Esophagus squamous epithelium (tissue), 5 donors: ENCODE measurements at places on chromosomes 4 and X.

- DNase-seq = no peak
Observed at GRCh38 chrX:12997906-12998687, 23.2 kb downstream of the TMSB4X start.

- no peak for DNase-seq
Observed at GRCh38 chr4:128812442-128813235, 3.1 kb downstream of the JADE1 start.

GRCh38 chr4:176814770-176815169, 22.0 kb upstream of the VEGFC start:
- DNase-seq = no peak

- no peak for DNase-seq
Observed at GRCh38 chr4:86122404-86122803, 237.4 kb downstream of the MAPK10 start.

GRCh38 chr4:103443324-103443723, 245.2 kb upstream of the CENPE start:
- DNase-seq = no peak

GRCh38 chrX:110403441-110404238, 45.0 kb downstream of the RTL9 start:
- no peak for DNase-seq

DNA sequence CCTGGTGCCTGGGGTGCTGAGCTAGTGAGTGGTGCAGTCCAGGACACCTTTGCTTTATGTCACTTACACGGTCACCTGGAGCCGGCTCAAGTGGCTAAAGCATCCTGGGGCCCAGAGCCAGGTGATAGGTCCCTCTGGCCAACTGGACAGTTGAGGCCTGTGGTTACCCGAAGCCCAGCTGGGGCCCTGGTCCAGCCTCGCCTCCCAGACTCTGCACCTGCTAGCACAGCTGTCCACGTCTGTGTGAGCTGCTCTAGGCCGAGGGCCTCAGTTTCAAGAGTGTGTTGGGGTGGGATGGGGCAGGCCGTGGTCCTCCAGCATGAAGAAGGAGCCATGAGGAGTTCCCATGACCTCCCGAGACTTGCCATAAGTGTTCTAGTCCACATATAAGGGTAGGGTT, 7.7 kb upstream of the ADD1 start:
- no peak for DNase-seq

GRCh38 chrX:131816551-131817136, 206.5 kb upstream of the STK26 start:
- DNase-seq = peak; percentile 14

DNA sequence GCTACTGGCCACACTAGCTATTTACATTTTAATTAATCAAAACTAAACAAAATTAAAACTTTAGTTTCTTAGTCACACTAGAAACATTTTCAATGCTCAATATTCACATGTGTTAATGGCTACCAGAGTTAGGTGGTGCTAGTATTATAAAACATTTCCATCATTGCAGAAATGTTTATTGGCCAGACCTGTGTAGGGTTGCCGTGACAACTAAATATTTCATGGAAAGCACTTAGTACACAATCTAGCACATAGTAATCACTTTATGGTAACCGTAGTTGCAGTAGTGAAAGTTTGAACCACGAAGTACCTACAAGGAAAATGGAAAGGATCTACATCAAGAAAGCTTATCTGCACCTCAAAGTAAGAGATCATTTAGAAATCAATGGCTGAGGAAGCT, 95.9 kb downstream of the HS6ST2 start:
- no peak for DNase-seq

DNA sequence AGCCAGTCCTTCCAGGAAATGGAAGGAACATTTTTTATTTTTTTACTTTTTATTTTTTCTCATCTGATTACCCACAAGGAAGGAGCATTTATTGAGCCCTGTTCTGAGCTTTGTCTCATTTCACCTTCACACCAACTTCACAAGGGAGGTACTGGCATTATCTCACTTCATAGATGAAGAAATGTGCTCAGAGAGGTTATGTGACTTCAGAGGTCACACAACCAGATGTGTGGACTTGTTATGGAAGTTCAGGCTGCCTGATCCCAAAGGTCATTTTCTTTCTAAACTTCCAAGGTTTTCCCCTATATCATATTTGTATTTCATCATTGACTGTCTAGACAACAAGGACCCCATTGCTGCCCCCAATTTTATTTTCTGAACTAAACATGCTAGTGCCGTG, 160.3 kb downstream of the DCLK2 start:
- no peak for DNase-seq

DNA sequence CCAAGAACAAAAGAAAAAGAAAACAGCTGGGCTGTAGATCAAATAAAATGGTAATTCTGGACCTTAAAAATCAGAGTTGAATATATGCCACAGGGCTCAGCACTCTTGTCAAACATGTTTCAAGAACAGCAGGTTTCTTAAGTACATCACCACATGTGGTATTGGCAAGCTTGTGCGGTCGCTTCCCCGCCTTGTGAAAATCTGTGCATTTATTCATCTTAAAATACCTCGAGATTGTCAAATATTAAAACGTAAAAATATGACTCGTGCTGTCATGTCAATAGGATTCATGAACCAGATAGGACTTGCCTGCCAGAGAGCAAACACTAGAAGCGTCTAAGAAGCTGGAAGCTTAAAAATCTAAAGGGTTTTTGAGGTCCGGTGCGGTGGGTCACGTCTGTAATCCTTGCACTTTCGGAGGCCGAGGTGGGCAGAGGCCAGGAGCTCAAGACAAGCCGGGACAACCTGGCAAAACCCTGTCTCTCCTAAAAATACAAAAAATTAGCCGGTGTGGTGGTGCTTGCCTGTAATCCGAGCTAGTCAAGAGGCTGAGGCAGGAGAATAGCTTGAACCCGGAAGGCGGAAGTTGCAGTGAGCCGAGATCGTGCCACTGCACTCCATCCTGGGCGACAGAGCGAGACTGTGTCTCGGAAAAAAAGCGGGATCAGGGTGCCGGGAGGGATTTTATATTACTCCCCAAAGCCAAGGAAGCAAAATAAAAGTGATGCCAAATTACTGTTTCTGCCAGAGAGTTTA, 40.2 kb upstream of the TMEM154 start:
- no peak for DNase-seq

- no peak for DNase-seq
Observed at GRCh38 chr4:182644683-182645050, 272.5 kb downstream of the DCTD start.

DNA sequence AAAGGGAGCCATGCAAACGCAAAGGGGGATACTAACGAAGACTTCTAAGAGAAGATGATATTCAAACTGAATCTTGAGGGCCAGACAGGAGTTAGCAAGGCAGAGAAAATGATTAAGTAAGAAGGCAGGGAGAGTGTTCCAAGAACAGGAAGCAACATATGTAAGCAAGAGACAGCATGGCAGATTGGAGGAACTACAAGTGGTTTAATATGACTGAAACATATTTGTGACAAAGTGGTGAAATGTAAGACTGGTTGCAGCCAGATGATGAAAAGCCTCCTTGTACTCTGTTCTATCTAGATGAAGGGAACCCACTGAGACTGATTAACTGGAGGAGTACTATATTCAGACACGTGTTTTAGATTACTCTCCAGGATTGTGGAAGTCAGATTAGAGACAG, 116.6 kb upstream of the DIAPH2 start:
- DNase-seq = no peak

DNA sequence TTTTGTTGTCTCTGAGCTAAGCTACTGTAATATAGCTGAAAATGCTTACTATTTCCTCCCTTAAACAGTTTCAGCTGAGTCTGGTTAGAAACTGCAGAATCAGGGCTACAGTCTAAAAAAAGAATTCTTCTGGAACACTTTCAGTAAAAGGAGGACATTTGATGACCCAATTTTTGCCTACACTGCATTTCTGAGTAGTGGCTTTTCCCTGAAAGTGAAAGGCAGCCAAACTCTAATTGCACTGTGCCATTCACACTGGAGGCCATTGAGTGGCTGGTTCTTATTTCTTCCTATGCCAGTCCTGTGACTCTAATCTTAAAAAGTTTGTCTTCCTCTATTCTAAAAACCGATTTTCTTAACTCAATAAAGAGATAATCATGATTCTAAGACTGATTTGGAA, 526.0 kb downstream of the CFAP47 start:
- DNase-seq = no peak

DNA sequence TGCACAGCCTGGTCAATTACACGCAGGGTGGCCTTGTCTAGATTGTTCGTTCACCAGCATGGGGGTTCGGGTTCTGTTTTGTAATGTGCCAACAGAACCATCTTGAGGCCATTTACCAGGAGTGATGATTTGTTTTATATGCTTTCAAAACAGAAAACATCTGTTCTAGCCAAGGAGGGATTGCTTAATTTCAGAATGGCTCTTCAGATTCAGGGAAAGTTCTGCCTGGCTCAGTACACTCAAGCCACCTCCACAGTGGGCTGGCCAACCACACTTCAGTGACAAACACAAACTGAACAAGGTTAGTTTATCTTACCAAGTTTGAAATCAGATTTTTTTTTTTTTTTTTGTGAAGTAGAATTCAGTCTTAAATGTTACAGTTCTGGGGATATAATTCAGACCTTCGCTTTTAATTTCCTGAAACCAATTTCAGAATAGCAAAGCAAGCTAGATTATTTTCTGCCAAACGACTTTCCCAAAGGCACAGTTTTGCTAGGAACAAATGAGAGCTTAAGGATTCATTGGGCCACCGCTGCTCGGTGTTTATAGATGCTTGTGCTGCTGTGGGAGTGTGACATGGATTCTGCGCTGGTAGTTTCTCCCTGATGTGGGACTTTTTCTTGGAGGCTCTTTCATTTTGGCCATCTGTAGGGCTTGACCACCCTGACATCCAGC, 23.4 kb downstream of the SMS start:
- DNase-seq = no peak

DNA sequence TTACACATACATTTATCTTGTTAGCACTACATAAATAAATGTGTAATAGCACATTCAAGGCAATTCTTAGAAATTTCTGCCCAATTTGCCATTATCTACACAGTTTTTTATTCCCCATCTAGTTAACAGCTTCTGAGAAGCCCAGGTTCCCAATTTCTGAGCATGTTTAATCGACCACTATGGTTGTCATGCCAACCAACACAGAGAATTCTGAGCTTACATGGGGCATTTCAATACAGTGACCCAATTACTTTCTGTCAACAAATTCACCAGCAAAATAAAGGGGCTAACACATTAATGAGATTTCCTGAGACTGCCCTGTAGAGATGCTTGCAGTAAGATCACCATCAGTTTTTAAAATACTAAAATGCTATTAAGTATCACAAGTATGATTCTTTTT, 22.0 kb downstream of the GPM6A start:
- DNase-seq = no peak

DNA sequence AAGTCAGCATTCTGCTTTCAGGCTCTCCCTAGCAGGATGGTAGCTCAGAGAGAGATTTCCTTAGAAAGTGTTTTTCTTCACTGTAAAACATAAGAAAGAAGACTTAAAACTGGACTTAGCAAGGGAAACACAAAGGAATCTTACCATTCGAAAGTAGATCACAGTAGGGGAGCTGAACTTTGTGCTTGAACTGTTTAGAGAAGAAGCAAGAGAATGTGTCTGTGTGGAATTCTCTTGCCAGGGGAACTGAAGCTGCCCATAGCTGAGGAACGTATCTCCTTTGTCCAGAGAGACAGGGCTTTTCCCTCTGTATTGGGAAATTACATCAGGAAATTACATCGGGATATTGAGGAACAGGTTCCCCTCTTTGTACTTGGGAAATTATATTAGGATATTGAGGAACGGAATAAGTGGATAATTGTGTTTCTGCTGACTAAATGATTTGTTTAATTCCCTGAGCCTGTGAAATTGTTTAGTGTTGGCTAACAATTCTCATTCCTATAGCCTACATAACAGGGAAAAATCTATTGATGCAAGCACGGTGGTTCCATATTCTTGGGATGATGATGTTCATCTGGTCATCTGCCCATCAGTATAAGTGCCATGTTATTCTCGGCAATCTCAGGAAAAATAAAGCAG, 21.2 kb downstream of the SRD5A3 start:
- no peak for DNase-seq

DNA sequence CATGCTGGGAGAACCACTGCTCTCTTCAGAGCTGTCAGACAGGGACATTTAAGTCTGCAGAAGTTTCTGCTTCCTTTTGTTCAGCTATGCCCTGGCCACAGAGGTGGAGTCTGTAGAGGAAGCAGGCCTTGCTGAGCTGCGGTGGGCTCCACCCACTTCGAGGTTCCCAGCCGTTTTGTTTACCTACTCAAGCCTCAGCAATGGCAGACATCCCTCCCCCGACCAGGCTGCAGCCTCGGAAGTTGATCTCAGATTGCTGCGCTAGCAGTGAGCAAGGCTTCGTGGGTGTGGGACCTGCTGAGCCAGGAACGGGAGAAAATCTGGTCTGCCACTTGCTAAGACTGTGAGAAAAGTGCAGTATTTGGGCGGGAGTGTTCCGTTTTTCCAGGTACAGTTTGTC, 118.9 kb downstream of the SLC10A6 start:
- no peak for DNase-seq

DNA sequence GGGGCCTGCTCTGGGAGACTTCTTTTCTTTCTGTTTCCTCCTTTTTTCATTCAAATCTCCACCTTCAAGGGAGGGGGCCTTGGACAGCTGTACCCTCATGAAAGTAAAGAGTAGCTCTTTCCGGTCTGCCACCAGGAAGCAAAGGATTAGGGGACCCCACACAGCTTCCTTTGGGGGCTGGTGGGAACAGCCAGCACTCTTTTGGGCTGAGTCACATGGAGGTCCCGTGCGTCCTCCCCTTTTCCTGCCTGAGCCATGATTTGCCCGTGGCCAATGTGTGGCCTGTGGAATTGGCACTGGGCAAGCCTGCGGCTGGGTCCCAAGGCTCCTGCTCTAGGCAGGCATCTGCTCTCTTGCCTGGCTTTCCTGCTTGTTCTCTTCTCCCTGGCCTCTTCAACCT, 65.5 kb downstream of the FHDC1 start:
- no peak for DNase-seq

DNA sequence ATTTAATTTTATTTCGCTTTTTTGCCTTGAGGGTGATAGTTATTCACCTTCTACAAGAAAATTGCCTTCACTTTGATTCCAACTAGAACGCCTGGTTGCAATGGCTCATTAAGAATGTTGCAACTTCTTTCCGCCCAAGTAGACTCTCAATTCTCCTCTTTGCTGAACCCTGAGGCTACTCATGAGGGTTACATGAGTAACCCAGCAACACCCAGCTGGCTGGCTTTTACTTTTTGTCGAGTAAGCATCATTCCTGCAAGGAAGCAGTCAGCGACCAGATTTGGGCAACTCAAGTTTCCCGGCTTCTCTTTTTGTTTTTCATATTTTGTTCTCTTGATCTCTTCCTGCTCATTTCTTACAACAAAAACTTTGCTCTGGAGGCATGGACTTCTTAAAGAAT, 495.4 kb downstream of the PACRGL start:
- DNase-seq = no peak

DNA sequence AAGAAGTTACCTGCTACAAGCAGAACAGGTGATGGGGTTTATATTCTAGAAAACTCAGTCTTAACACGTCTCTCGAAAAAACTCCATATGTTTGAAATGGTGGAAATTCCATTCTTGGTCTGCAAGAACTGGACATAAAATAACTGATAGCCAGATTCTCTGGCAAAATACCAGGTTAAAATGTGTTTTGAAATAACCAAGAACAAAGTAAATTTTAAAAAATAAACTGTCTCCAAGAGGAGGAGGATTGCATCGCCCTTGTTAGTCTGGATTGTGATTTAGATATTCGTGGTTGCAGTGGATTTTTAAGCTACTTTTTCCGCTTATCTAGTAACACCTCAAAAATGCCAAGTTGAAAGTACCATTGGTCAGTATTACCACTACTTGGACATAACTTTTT, 40.8 kb downstream of the CENPU start:
- no peak for DNase-seq

- no peak for DNase-seq
Observed at GRCh38 chr4:122562449-122562848, 58.4 kb downstream of the IL21 start.
